Immature natural killer cell (primary cell): ENCODE measurements at places on chromosomes 2 and 18.

DNA sequence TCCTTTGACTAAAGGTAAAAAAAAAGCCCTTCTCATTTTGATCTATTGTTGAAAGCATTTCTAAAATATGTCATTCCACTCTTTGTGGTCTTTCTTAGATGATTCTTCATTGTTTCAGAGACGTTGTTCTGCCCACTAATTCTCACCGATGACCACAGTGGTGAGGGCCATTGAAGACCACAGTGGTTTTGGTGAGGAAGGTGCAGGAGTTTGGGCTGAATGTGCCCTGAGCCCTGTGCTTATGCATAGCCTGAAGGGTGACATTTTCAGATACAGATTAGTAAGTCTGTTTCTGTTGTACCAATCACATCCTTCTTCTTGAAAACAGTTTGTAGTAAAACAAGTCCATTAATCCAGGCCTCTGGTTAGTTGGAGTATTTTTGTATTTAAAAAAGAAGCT, 251.3 kb upstream of the ATP5MC3 start:
- no peak for DNase-seq

DNA sequence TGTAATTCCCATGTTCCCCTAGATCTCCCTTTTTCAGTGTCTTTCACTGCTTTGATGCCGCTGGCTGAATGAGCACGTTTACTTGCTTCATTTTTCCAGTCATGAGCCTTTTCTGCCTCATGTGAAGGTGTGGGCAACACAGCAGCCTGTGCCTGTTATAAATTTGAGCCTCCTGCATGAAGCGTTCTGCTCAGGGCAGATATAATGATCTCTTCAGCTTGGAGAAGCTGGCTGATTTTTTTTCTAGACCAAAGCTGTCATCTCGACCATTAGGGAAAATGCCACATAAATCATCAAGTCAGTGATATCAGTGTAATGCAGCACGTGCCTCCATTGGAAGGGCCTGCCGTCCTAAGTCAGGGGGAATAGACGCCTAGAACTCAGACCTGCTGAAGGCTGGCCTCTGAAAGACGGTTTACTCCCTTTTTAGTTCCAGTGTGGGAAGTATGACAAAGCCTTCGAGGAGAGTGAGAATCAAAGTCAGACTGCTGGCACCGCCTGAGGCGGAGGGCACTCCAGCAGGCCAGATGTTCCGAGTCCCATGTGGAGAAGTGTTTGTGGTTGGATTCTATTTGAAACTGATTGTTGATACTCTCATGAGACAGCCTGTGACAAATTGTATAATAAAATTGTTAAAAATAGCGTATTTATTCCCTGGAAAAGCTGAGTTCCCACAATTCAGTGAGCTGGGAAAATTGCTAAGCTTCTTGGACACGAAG, 196.5 kb downstream of the MYO1B start:
- DNase-seq: no peak

- no peak for DNase-seq
These were observed 294.3 kb upstream of the KCNH7 start for GRCh38 chr2:163132850-163133249.

DNA sequence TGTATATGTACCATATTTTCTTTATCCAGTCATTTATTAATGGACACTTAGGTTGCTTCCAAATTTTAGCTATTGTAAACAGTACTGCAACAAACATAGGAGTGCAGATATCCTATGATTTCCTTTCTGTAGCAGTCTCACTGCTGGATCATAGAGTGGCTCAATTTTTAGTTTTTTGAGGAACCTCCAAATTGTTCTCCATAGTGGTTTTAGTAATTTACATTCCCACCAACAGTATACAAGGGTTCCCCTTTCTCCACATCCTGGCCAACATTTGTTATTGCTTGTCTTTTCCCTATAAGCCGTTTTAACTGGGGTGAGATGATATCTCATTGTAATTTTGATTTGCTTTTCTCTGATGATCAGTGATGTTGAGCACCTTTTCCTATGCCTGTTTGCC, 114.3 kb downstream of the TMEM17 start:
- DNase-seq: no peak

DNA sequence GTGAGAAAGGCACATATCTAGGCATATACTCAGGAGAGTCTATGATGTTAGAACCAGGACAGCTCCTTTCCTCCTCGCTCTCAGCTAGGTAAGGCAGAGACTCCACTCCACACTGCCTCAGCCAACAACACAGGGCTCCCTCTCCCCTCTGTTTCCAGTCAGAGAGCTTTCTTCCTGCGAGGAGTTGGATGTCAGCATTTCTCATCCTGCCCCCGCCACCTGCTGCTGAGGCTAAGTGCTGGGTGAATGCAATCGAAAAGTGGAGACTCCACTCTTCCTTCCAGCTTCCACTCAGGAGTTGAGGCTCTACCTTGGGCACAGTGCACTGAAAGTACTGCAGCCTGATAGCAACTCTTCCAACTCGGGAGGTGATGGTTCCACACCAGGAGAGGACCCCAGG, 177.2 kb upstream of the RAB6C start:
- DNase-seq: no peak

DNA sequence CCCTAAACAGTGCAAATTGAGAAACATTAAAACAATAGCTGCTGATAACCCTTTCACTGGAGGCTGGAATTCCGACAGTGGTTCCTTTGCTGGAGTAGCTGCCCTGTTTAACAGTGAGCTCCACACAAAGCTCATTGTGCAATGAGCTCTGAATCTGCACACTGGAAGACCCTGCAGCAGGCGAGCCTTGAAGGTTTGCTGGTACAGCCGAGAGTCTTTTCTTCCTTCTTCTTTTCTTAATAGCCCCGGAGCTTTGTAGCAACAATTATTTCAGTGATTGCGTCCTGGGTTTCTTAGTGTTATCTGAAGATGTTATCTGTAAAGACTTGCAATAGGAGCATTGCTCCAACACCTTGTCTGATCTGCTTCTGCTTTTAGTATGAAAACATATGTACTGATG, 50.8 kb upstream of the CXCR4 start:
- no peak for DNase-seq

DNA sequence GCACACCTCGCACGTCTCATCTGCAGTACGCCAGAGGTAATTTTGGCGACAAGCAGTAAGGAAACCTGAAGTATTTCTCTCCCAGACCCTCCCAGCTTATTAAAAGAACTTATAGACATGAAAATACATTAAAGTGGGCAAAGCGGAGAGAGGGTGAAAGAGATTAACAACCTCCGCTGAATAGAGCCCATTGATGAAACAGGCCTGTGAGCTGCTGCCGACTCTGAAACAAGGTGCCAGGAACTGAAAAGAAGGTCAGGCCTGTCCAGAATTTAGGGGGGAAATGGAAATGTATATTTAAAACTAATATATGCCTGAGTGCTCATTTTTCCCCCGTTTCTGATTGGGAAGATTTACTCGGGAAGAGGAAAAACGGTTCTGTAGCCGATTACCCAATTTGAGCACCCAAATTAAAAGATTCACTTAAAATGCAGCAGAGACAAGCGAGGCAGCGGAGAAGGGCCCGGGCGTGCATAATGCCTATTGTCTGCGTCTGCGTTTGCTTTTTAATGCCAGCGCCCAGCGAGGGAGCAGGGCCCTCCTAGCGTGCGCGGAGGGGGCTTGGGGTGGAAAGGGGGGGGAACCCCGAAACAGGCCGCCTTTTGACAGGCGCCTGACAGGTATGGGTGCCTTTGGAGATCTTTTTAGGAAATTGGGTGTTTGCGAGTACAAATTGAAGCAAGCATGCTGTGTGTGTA, 316.2 kb downstream of the GBX2 start:
- DNase-seq: no peak

DNA sequence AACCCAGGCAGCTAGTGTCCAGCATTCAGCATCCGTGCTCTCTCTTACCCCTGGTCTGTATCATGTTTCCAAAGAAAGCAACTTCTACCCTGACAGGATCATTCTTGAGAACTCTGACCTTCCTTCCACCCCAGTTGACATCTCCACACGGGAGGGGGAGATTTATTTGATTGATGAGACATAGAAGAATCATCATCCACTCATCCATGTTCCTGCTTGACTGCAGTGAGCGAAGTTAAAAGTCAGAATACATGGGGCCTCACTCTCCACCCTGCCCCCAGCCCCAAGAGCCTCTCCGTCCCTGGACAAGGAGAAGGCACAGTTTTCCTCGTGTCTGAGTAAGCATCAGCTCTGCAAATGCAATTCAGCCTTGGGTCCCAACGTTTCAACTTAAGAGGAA, 356.0 kb upstream of the TNP1 start:
- no peak for DNase-seq

DNA sequence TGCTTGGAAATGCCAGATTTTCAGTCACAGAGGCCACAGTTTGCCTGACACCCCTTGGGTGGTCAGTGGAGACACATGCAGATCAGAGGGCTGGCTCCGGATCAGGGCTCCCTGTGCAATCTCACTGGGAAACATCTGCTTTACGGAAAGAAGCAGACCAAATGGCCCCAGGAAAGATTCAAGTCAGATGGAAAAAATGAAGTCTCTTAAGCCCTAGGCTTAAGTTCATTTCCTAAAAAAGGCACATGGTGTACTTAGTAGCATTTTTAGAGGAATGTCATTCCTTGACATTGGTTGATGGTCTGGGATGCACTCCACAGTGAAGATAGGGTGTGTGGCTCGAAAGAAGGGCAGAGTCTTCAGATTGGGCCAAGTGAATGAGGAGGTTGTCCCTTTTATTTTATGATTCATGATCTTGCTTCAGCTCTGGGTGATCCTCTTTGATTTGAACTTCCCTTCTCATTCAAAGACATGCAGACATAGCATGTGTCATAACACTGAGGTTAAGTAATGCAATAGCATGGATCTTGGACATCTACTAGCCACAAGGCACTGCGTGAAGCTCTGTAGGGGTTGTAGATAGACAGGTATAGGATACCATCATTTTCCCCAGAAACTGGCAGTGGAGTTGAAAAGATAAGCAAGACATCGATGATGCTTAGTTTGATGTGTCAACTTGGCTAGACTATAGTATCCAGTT, 56.5 kb downstream of the KCNE4 start:
- no peak for DNase-seq

GRCh38 chr18:57807336-57808117, 4.4 kb upstream of the ATP8B1 start:
- no peak for DNase-seq

DNA sequence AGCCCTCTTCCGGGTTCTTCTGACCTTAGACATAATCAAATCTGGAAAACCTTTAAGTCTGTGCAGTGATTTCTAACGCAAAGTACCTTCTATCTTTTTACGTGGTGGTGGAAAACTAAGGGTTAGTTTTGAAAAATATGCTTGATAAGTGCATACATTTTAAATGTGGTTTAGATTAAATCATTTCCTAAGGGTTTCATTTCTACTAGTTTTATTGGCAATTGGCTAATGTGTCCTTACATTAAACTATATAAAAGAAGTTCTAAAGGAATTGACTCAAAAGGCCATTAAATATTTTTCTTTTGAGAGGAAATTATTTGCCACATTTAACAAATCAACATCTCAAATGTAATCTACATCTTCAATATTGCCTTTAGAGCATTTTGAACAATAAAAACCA, 268.3 kb upstream of the THUMPD2 start:
- no peak for DNase-seq

DNA sequence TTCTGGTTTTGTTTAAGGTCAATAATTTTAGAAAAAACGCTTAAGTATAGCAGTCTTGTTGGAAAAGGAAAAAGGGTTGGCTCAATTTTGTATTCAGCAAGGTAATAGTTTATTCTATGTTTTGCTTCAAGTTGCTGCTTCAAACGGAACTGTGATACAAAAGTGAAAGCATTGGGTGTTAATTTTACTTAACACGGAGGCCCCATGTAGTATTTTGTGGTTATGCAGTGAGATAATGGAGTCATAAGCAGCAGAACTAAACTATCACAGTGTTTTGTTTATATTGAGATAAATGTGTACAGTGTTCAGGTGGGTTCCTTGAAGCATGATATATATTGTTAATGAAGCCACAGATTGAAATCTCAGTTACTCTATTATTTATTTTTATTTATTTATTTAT, 67.0 kb upstream of the LYPD6B start:
- DNase-seq: peak; percentile 17

DNA sequence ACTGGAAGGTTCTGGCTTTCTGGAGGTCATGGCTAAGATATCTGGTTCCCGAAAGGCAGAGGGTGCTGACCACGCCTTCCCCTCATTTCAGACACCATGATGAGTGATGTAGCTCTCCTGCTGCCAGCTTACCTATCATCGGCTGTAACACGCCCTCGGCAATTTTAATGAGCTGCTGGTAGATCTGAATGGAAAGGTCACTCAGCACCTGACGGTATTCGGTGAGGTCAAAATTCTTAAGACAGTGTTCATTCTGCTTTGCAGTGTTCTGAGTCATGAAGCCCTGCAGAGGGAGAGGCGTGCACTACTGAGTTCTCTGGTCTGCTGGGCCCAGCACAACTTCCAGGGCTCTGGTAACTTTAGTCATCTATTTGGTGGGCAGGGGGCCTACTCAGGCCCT, 25.7 kb upstream of the ACAA2 start:
- DNase-seq: no peak

DNA sequence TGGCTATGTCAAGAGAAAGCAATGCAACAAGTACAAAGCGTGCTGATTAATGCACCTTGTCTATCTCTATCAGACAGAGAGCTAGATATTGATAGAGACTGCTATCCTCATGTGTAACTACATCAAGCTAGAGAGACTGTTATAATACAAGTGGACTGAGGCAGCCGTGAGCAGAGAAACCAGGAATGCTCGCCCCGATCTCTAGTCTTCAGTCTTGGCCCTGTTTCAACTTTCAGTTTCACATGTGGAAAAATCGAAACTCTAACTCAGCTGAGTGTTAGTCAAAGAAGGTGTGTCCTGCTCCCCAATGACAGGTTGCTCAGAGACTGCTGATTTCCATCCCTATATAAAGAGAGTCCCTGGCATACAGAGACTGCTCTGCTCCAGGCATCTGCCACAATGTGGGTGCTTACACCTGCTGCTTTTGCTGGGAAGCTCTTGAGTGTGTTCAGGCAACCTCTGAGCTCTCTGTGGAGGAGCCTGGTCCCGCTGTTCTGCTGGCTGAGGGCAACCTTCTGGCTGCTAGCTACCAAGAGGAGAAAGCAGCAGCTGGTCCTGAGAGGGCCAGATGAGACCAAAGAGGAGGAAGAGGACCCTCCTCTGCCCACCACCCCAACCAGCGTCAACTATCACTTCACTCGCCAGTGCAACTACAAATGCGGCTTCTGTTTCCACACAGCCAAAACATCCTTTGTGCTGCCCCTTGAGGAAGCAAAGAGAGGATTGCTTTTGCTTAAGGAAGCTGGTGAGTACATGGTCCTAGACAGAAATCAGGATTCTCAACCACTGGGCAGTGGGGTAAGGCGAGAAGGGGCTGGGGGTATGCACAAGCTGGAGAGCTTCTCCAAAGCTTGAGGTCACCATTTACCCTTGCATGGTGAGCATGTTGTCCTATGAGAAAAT, at the start of gene RSAD2:
TSS of gene RSAD2 (plus strand) at position 376 of the 903 bp plus-strand sequence. CDS start at position 400, 24 bp downstream.
- peak; percentile 53 for DNase-seq

GRCh38 chr2:195657634-195658540, 861 bp downstream of the SLC39A10 start:
- DNase-seq: peak; percentile 79

DNA sequence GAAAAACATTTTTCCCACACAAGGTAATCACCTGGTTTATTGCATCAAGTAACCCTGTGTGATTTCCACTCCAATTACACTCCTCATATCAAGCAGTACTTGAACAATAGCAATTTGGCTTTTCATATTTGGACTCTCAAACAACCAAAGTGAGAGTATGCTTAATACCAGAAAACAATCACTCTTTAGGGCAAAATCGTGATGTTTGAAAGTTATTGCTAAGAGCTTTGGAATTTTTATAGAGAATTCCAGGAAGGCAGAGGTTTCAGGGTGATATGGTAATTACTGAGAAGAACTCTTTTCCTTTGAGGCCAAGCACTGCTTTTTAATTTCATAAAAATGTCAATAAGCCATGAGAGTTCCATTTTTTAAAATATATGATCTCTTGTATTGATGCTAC, 779.5 kb upstream of the LRRTM1 start:
- no peak for DNase-seq
